ENCODE measurements at places on chromosomes 11 and 22. TPM values are rescaled to one million over a fixed set of nuclear protein-coding genes. Genes with fewer than 3 reads are reported as not detected.

DNA sequence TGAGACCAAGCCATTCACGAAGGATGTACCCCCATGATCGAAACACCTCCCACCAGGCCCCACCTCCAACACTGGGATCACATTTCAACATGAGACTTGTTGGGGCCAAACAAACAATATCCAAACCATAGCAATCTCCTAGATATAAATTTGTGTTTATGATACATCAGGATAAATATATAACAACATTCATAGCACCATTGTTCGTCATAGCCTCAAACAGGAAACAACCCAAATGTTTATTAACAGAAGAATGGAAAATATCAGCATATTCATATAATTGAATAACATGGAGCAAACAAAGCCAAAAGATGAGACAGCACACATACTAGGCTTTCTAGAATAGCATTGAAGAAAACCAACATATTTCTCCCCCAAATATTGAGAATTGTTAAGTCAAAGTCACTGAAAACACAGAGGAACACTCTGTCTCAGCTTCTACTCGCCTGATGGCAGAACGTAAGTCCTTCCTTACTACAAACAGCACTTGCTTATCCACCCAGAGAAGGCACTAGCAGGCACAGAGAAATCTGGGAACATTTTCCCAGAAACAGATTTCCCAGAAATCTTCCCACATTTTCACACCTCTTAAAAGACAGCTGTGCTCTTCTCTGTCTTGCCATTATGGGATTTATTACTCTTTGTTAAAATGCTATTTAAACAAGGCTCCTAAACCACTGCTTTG is 8.1 kb upstream of the GDPD4 start:
- DNase-seq, result no peak
- H3K36me3 ChIP-seq, result no peaks in the 10 kb centered on the region
- H3K4me3 ChIP-seq, result no peak overlapping the region

The LYVE1 gene
- not detected for total RNA-seq

DNA sequence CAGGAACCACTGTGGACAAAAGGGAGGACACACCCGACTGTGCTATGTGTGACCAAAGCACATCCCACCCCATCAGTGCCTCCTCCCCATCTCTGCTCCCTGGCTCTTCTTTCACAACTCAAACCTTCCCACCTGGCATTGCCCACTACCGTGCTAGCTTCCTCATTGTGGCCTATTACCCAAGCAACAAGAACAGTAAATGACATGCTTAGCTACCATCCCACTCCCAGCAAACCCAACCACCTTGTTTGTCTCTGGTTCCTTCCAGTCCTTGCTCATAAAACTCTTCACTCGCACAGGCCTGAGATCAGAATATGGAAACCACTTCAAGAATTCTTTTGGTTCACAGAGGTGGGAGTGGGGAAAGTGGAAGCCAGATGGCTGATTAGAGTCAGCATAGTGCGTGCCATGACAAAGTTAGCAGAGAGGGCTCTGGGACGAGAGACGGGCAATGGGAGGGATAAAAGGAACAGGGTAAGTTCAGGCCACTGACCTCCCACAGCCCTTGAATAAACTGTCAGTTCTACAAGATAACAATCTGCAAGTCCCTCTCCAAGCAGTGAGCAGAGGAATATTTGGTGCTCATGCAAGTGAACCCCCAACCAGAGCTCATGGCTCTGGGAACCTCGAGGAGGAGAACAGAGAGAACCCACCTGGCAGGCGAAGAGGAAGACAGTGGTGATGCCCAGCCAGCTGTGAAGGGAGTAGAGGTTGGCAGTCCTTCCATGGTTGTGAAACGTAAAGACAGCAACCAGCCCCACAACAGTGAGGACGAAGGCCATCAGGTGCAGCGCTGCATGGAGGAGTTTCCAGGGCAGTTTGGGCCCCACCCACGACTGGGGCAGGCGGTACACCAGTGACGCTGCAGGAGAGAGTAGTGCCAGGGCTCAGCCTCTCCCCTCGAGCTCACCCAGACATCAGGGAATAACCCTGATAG is 8.3 kb downstream of the CYB561A3 start:
- DNase-seq, result no peak
- H3K36me3 ChIP-seq, result no peaks in the 10 kb centered on the region
- no peak overlapping the region for H3K27ac ChIP-seq
- no peaks in the 10 kb centered on the region for H3K27me3 ChIP-seq

- no peaks in the 10 kb centered on the region for H3K4me1 ChIP-seq
- H3K27ac ChIP-seq, result no peak overlapping the region
- no peak overlapping the region for H3K4me3 ChIP-seq
- no peak for DNase-seq
Observed at GRCh38 chr22:37310075-37310606, 27.8 kb downstream of the CYTH4 start.

The C11orf16 gene
- not detected for total RNA-seq

DNA sequence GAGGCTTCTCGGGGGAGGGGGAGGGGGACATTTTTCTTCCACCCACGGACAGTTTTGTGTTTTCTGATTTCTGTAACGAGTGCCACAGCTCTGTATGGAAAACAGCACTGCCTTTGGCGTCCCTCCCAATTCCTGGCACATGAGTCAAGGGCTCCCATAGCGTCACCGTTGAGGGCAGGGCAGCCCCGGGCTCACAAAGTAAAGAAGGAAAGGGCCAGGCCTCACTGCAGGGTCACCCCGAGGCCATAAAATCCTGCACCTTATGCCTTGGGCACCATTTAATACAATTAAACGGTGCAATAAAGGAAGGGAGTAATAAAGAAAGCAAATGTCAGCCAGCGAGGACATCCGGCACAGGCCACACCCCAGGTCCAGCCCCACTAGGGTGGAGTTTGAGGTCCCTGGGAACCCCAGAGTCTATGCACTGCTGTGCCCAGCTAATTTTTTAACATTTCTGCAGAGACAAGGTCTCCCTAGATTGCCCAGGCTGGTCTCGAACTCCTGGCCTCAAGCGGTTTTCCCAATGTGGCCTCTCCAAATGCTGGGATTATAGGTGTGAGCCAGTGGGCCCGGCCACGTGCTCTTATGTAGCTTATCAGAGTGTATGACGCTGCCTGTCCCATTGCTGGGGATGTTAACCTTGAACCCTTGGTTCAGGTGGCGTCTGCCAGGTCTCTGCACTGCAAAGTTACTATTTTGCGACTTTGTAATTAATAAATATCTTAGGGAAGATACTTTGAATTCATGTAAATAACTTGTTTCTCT is 13.6 kb upstream of the MUC2 start:
- no peak overlapping the region for H3K4me3 ChIP-seq
- no peaks in the 10 kb centered on the region for H3K36me3 ChIP-seq
- H3K27me3 ChIP-seq, result no peaks in the 10 kb centered on the region
- no peaks in the 10 kb centered on the region for H3K4me1 ChIP-seq

DNA sequence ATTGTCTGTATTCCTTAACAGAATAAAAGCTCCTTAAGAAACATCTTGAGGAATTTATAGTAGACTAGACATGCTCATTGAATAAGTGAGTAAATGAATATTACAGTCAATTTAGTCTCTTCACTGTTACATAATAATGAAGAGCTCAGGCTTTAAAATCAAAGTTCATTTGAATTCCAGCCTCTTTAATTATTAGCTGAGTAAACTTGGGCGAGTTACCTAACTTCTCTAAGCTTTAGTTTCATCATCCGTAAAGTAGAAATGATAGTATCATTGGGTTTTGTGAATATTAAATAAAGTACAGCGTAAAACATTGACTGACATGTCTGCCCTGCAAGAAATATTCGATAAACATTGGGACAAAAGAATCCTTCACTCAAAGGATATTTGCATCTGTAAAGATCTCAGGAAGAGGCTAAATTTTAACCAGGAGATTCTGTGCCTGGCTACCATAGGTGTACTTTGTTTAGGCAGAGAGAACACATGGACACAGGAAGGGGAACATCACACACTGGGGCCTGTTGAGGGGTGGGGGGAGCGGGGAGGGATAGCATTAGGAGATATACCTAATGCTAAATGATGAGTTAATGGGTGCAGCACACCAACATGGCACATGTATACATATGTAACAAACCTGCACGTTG is 15.2 kb upstream of the BBOX1 start:
- no peak for DNase-seq
- H3K27me3 ChIP-seq, result no peaks in the 10 kb centered on the region
- H3K36me3 ChIP-seq, result no peaks in the 10 kb centered on the region
- no peaks in the 10 kb centered on the region for H3K4me1 ChIP-seq
- no peak overlapping the region for H3K27ac ChIP-seq

GRCh38 chr11:69775163-69775755 is at the start of gene FGF4:
TSS of gene FGF4 (minus strand) at chr11:69775341. CDS start at chr11:69775084, 257 bp downstream.
- no peak within 1 kb of the TSS for H3K27ac ChIP-seq
- H3K4me1 ChIP-seq, result no peaks in the 10 kb centered on the region
- no peaks in the 10 kb centered on the region for H3K36me3 ChIP-seq
